ENCODE measurements at places on chromosomes 5 and 9.

- DNase-seq: no peak
Observed at GRCh38 chr9:135993765-135994500, 32.8 kb upstream of the UBAC1 start.

DNA sequence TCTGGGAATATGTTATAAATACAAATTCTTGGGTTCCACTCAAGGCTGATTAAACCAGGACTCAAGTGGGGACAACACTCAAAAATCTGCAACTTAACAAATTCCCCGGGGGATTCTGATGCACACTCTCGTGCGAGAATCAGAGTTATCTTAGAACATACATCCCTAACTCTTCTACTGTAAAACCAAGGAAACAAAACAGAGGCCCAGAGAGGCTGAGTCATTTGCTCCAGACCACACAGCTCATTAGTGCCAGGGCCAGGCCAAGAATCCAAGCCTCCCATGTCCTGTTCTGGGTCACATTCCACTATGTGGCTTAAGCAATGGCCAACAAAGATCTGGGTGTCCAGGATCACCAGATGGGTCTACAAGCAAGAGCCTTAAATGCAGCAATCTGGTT is 166.0 kb downstream of the ADAMTS12 start:
- DNase-seq: no peak

GRCh38 chr9:100437860-100438805 is 11.2 kb downstream of the MSANTD3 start:
- peak; percentile 86 for DNase-seq

DNA sequence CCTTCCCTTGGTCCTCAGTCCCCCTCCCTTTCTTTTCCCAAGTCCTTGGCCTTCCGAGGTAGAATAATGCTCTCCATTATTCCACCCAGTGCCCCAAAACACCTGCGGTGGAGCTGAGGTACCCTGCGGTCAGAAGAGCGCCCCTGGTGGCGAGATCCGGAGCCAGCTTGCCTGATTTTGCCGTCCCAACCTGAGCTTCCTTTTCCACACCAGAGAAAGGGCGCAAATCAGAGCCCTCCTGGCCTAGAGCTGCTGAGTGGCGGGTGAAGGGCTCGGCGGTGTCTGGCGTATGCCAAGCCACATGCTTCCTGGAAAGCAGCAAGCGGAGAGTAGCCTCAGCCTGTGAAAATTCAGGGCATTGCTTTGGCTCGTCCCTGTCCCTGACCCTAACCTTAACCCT is 21.1 kb upstream of the CARTPT start:
- no peak for DNase-seq

GRCh38 chr9:13397661-13398060 is 118.2 kb upstream of the MPDZ start:
- DNase-seq: no peak

DNA sequence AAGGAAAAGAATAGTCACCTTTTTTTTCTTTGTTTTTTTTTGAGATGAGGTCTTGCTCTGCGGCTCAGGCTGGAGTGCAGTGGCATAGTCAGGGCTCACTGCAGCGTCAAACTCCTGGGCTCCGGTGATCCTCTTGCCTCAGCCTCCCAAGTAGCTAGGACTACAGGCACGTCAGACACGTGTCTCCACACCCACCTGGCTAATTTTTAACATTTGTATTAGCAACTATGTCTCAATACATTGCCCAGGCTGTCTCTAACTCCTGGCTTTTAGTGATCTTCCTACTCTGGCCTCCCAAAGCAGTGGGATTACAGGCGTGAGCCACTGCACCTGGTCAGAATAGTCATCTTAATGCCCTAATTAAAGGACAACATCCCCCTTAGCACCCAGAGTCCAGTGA is 54.4 kb upstream of the CTSL start:
- DNase-seq: no peak

DNA sequence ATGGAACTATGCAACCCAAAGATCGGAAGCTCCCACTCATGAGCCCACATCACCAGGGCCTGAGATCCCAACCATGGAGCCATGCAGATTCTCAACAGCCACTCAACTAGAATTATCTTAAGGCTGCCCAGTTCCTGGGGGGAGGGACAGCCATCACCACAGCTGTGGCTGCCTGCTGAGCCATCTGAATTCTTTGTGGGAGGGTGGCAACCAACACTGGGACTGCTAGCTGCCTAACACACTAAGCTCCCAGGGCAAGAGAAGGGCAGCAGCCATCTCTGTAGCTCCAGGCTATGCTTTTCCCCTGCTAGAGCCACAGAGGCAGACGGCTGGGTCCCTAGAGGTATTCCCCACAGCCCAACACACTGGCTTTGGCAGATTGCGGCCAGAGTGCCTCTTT is 251.3 kb upstream of the GRAMD2B start:
- DNase-seq: no peak

- DNase-seq: peak; percentile 32
Observed at GRCh38 chr9:76302947-76303550, 91.2 kb downstream of the RFK start.

- no peak for DNase-seq
Observed at GRCh38 chr9:86778761-86779160, 168.5 kb downstream of the GAS1 start.

GRCh38 chr9:73091909-73092308 is 59.8 kb upstream of the ANXA1 start:
- DNase-seq: no peak

DNA sequence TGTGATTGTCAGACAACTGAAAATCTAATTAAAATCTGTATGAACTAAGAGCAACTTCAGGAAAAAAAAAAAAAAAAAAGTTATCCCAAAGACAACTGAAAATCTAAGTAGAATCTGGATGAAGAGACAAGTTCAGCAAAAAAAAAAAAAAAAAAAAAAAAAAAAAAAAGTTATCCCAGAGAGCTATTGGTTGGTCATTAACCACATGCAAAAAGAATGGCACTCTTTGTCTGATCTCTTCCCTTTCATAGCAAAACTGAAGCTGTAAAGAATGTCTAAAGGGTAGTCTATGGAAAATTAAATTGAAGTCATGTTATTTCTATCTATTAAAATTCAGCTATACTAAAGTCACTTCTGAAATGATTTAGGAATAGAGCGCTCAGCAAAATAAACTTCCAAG is 32.9 kb downstream of the STRBP start:
- DNase-seq: no peak

DNA sequence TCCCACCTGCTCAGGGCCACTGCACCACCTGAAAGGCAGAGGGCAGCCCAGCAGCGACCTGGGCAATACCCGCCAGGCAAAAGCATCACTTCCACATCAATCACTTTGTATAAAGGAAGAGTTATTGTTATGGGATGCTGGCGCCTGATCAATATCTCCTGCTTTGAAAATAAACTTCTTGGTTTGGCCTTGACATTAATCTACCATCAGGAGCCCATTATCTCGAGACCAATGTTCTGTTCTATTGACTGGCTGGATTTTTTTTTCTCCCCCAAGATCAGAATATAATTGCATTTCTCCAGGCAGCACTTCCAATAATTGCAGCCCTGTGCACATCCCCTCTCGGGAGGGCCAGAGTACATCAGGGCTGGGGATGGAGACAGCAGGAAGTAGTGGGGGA is 44.4 kb upstream of the SAP30L start:
- DNase-seq: no peak

DNA sequence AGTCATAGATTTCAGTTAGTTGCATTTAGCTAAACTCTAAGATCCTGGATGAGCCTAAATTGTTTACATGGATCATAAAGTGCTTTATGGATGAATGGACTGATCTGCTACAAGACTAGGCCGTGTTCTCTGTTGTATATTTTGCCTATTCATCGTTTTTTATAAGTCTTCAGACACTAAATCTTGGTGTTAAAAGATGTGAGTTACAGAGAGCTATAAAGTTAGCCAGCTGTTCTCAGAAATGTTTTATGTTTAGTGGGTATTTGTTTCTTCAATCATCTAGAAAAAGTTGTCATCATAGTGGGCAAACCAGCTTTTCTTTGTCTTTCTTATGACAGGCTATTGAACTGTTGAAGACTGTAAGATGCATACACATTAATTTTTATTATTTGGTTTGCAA is 585.8 kb upstream of the SEMA6A start:
- DNase-seq: no peak

DNA sequence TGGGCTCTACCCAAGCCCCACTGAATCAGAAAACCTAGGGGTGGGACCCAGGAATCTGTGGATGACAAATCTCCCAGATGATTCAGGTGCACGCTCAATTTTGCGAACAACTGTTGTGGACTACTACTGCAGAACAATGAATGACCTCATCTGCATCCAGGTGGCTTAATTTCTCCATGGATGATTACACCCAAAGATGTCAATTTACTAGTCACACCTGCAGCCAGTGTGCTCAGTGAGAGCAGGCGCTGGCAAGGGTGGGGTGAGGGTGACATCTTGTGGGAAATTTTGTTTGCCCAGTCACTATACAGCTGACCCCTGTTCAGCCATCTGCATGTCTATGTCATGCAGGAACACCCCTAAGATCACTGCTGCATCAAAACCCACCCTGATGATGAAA is 118.2 kb downstream of the ENTREP1 start:
- no peak for DNase-seq

GRCh38 chr9:38417003-38417945 is 7.0 kb downstream of the IGFBPL1 start:
- DNase-seq: peak; percentile 24

DNA sequence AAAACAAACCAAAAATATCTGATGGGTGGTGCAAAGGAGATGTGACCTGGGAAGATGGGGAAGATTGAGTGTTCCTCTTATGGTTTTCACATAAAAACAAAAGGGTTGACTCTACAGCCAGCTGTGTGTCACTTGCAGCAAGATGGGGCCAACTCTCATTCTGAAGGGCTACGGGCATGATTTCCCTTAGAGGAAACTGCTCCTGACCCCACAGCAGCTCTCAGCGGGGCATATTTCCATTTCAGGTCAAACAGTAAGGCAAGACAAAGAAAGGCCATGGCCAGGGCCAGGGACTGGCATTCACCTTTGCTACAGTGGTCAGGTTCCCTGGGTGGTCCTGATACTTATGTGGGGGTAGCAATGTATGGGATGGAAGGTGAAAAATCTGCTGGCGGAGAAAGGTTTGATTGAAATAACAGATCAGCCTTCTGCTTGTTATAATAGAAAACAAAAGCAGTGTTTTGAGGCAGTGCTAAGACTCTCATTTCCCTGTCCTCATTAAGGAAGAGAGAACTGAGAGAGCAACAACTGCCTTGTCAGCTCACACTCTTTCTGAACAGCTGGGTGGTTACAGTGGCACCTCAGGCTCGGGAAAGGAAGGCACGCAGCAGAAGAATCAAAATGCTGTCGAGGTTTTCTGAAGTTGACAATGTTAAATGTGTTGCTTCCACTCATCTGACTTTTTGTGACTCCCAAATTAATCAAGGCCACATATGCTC is 120.7 kb upstream of the PCA3 start:
- DNase-seq: no peak

- no peak for DNase-seq
Observed at GRCh38 chr9:121765021-121765950, 113.9 kb downstream of the DAB2IP start.

- DNase-seq: no peak
Observed at GRCh38 chr5:24615159-24615558, 29.6 kb downstream of the CDH10 start.

DNA sequence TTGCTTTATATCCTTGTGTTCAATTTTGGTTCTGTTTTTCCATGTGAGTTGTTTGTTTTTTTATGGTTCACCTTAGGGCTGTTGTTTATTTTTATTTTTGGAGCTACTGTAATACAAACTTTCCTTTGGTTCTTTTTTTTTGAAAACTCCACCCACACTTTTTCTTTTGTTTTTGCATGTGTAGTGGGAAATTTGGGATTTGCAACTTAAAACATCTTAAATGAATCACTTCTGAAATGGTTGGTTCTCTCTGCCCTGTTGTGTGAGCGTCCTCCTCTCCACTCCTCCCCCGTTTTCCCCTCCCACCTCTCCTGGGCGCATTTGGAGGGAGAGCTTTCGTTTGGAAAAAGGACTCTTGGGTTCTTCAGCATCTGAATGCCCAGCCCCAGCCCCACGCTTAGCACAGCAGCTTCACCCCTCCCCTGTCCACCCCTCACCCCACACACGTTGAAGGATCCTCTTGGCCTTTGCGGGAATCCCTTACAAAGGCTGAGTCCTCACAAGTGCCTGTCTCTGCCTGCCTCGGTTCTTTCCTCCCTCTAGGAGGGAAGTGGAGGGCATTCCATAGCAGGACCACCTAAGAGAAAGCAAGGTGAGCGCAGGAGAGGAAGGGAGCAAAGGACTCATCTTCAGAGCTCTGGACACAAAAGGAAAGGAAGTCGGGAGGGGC is 67.2 kb downstream of the DMRT1 start:
- DNase-seq: no peak

GRCh38 chr5:2464141-2464540 is 287.3 kb downstream of the IRX2 start:
- DNase-seq: no peak

DNA sequence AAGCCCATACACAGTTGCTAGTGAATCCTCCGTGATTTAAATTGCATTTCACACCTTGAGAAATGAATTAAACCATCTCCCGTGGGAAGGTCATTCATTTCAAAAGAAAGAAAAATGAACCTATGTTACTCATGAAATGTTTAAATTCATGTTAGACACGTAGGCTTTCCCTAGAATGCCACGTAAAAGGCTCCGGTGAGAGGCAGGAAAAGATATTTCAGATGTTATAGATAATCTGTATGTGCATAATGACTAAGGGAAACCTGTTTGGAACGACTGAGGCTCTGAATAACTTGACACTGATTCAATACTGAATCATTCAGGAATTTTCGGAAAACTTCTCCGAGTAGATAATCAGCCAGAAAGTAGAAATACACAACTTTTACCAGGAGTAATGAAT is 134.3 kb upstream of the ICE1 start:
- DNase-seq: no peak

- no peak for DNase-seq
Observed at GRCh38 chr5:139223481-139223880, 25.3 kb upstream of the SIL1 start.

DNA sequence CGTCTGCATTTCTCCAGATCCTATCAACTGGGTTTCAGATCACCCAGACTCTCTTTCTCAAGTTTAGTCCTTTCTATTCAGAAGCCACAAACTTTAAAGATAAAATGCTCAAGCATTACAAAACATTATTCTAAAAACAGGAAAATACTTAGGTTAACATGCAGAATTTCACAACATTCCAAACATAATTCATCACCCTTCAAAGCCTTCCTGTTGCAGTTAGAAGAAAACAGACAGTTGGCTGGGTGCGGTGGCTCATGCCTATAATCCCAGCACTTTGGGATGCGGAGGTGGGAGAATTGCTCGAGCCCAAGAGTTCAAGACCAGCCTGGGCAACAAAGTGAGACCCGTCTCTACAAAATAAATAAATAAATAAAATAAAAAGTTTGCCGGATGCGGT is 7.7 kb upstream of the OCLN start:
- no peak for DNase-seq

- no peak for DNase-seq
Observed at GRCh38 chr9:35029241-35029640, 39.7 kb downstream of the DNAJB5 start.
